ENCODE measurements at places on chromosomes 5 and 9. TPM values are rescaled to one million over a fixed set of nuclear protein-coding genes. Genes with fewer than 3 reads are reported as not detected.

SNCAIP gene
- total RNA-seq, result not detected

PCDHB14 gene
- 0.24 TPM for total RNA-seq

HMMR gene
- 47.6 TPM for total RNA-seq

SPINK7 gene
- not detected for total RNA-seq

RGS7BP gene
- total RNA-seq, result not detected

DNLZ gene
- total RNA-seq, result 19.4 TPM

MTAP gene
- total RNA-seq, result not detected

Data from SK-MEL-5 (cell line).